ENCODE measurements at places on chromosomes 12 and 14.

- no peak for DNase-seq
Measured at GRCh38 chr14:40119765-40120164, 687.5 kb upstream of the FBXO33 start.

GRCh38 chr12:70427611-70428010, 61.5 kb downstream of the KCNMB4 start:
- DNase-seq = no peak

DNA sequence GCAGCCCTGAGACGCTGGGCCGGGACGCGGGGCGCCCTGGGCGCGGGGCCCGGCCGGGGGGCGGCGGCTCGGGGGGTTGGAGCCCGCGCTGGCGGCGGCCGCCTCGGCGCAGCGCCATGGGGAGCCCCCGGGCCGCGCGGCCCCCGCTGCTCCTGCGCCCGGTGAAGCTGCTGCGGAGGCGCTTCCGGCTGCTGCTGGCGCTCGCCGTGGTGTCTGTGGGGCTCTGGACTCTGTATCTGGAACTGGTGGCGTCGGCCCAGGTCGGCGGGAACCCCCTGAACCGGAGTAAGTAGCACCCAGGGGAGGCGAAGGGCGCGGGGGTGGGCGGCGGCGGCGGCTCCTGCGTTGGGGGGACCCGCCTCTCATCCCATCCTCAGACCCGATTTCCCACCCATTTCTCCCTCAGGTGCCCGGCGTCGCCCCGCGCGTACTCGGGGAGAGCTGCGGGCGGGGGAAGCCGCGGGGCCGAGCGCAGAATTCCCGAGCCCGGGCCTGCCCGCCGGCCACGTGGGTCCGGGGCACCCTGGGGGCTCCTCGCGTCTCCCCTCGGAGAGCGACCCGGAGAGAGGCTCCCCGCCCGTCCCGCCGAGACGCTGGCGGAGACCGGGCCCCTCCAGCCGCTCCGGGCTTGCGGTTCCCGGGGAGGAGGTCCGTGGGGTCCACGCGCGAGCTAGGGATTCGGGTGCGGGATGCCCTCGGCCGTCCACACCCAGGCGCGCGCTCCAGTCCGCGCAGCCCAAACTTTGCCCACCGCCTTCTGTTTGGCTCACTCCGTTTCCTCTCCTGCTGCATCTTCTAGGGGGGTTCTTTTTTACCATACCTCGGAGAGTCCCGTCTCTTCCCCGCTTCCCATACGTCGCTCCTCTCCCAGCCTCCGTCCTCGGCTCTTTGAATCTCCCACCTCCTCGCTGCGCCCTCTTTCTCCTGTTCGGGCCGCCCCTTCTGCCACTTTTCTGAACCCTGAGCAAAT, 807 bp downstream of the B4GALNT3 start:
- no peak for DNase-seq

- DNase-seq = no peak
Measured at GRCh38 chr12:72777806-72778205, 505.6 kb downstream of the TRHDE start.

DNA sequence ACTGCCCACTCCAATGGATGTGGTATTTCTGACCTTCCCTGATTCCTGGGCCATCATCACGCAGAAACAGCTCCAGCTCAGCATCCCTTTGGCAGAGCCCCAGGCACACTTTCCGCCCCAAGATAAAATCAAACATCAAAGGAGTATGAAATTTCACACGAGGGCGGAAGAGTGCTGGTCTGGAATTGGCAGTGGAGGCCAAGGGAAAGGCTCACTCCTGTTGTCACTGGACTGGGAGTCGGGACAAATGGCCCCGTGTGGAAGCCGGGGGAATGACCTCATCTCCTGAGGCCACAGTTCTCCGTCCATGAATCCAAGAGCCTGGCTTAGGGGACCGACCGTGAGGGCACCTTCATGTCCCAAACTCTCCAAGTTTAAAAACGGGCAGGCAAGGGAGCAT, 40.9 kb downstream of the FZD10 start:
- no peak for DNase-seq

DNA sequence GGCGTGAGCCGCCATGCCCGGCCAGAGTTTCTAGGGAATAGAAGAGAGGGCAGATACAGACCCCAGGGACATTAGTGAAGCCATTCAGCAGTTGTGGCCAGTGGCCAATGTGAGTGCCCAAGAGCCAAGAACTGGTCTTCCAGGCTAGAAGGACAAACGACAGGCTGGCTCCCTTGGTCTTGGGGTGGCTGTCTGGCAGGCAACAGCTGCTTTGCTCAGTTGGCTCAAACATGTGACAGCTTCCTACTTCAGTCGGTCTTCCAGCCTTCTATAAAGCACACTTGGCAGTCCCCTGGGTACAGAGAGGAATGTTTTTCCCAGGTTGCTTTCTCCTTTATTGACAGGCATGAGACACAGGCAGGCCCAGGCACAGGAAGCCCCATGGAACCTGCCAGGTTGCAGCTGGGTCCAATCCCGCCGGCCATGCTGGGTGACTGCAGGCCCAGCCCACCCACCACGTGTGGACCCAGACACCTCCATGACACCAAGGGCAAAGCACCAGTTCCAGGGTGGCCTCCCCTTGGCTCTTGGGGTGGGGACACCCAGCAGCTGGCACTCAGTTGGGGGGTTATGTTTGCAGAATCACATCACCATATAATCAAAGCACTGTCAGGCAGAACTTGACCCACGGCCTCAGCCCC, 15.4 kb downstream of the CHGA start:
- no peak for DNase-seq

GRCh38 chr14:51597261-51598001, 54.3 kb upstream of the FRMD6 start:
- DNase-seq = no peak

- no peak for DNase-seq
Measured at GRCh38 chr12:105713606-105714305, 383.3 kb downstream of the C12orf75 start.

DNA sequence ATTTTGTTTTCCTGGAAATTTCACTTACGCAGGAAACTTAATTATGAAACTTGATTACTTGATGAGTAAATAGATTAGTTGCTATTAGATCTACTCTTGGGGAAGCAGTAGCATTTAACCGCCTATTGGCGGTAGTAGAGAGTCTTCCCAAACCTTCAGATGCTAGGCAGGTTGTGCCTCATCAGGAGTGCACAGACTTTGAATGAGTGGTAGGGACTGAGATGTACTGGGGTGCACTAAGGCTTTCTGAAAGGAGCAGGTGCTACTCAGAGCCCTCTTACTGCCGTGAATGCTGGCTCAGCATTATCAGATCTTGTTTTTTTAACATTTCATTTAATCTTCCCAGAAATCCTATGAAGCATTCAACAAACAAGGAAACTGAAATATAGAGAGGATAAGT, 7.7 kb downstream of the GATC start:
- DNase-seq = peak; percentile 44

DNA sequence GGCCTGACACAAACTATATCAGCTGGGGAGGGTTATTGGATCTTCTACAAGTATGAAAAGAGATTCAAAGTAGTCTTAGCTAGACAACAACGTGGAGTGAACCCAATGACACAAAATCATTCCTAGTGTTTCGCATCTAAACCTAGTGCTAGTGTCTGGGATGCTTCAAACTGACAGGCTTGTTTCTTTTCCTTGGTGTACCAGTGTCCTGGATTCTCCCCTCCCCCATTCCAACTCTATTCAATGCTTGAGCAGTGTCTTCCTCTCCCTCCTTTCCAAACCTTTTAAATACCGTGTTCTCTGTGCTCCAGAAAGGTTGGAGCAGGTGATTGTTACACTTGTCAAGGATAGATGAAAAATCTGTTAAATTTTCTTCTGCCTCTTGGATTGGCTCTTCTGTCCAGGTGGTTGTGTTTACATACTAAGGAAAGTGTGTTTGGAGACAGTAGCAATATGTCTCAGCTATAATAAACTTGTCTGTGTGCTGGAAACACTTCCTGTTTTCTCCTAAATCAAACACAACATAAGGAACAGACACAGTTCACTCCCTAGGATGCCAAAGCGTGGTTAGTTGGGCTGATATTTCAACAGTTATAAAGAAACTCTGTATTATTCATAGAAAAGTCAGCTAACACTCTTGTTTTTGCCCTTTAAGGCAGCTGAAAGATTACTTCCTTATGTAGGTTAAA, 14.4 kb upstream of the GUCY2C start:
- DNase-seq = peak; percentile 4

DNA sequence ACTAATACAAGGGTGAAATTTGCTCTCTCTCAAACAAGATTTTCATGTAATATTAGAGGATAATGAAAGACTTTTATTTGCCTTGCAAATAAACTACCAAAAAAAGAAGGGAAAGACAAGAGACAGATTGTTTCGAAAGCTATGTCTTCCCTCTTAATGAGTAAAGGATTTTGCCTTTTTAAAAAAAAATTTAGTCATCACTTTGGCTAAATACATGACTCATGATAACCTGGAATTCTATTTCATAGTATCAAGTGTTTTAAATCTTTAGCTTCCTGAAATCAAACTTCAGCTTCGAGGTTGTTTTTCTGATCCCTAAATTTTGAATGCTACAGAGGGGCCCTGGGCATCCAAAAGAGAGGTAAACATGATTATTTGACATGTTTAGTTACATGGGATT, 144.4 kb downstream of the CCDC59 start:
- DNase-seq = no peak

GRCh38 chr12:4108803-4109345, 164.7 kb upstream of the CCND2 start:
- DNase-seq = no peak

GRCh38 chr14:105064721-105065143, 498 bp downstream of the GPR132 start:
- DNase-seq = no peak
